ENCODE measurements at places on chromosomes 11 and 22.

- peak; percentile 49 for DNase-seq
Measured at GRCh38 chr22:29716814-29717545, 2.8 kb upstream of the CABP7 start.

- DNase-seq = peak; percentile 68
Measured at GRCh38 chr11:73983741-73984538, 1.3 kb upstream of the UCP2 start.

DNA sequence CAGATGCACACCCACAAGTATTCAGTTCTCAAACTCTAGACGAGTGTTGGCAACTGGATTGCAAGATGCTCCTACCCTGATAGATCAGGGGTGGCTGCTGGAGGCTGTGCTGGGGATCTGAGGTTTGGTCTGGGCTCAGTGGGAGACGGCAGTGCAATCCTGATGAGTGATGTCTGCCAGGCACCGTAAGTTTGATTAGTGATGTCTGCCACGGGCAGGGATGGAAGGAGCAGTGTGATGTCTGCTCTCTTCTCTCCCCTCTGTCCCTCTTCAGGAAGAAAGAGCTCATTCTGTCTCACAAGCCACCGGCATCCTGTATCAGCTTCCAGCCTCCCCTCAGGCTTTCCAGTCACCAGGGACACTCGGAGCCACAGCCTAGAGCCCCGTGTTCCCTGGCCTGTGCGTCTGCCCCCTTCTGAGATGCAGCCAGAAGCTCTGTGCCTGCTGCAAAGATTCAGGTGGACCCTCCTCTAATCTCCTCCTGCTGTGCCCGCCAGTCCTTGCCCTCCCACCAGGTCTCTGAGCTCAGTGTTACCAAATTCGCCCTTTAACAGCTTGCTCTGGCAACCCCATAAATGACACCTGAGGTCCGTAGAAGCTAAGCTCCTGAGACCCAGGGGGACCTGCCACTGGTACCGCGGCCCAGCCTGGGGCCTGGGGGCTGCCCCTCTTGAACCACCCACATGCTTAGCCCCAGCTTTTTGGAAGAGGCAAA lies 19.9 kb downstream of the TP53I11 start:
- DNase-seq = no peak

DNA sequence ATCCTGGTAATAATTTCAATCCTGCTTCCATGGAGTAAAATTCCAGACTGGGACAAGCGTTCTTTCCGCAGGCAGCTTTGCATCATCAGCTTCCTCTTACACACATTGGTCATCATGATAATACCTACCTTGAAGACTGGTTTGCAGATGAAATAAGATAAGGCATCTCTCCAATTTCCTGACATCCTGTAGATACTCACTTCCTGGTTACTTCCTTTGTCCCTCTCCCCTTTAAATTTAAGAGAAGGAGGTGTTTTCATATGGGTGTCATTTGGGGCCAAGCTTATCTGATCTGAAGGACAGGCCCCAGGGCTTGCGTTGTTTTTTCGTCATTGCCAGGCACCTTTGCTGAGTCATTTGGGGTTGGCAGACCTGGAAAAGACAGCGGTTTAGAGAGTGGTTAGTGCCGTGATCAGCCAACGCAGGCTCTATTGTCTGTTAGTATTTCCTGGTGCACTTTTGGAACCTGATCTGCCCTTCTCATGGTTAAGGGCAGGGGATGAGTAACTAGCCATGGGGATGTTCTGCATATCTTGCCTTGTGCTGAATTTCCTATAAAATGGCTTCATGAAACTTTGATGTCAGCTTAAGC lies 24.1 kb downstream of the GRAMD1B start:
- no peak for DNase-seq

- no peak for DNase-seq
Measured at GRCh38 chr11:99383648-99384245, 363.0 kb downstream of the CNTN5 start.
